ENCODE measurements at places on chromosomes 3 and 15. TPM values are rescaled to one million over a fixed set of nuclear protein-coding genes. Genes with fewer than 3 reads are reported as not detected.

GRCh38 chr3:192063570-192063969 is 602.6 kb downstream of the PYDC2 start:
- H3K27ac ChIP-seq: peak overlapping the region; percentile 54
- DNase-seq: peak; percentile 70
- peaks cover 3% of the 10 kb centered on the region for H3K4me1 ChIP-seq
- no peaks in the 10 kb centered on the region for H3K36me3 ChIP-seq
- H3K4me3 ChIP-seq: peak overlapping the region; percentile 55
- no peaks in the 10 kb centered on the region for H3K27me3 ChIP-seq

Gene GOLGA8M
- total RNA-seq: 1.5 TPM

Gene ACOX2
- 2.2 TPM for total RNA-seq

Gene KNG1
- total RNA-seq: not detected

- H3K4me3 ChIP-seq: no peak overlapping the region
- H3K27ac ChIP-seq: no peak overlapping the region
- H3K36me3 ChIP-seq: no peaks in the 10 kb centered on the region
- H3K4me1 ChIP-seq: no peaks in the 10 kb centered on the region
These were observed 317.1 kb downstream of the EPHA6 start for GRCh38 chr3:97131476-97131875.

Gene CELF6
- not detected for total RNA-seq

GRCh38 chr3:72187131-72187530 is 402.2 kb upstream of the PROK2 start:
- H3K27ac ChIP-seq: no peak overlapping the region
- H3K4me3 ChIP-seq: no peak overlapping the region
- peaks cover 5% of the 10 kb centered on the region for H3K27me3 ChIP-seq
- peaks cover 18% of the 10 kb centered on the region for H3K4me1 ChIP-seq
- H3K36me3 ChIP-seq: no peaks in the 10 kb centered on the region

DNA sequence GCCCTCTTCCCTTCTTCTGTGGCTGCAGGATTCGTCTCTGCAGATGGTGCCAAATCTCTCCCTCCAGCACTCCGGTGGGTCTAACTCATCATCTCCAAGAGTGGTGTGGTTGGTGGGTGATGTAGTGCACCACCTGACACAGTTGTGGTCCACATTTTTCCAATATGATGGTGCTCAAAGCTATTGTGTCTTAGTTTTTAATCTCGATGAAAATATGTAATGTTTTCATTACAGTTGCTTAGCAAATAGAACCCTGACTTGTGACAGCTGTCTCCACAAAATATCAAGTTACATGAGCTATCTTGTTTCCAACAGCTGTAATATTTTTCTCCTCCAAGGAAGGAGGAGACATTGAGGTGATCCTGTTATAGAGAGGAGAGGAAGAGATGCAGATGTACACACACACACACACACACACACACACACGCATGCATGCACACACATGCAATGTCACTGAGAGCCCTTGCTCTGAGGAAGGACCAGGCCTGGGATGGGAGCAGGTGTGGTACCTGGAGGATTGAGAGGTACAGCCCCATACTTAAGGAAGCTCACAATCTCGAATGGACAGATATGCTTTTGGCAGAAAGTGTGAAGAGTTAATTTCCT is 15.7 kb upstream of the ESYT3 start:
- no peak overlapping the region for H3K4me3 ChIP-seq
- H3K27ac ChIP-seq: no peak overlapping the region
- no peaks in the 10 kb centered on the region for H3K36me3 ChIP-seq

DNA sequence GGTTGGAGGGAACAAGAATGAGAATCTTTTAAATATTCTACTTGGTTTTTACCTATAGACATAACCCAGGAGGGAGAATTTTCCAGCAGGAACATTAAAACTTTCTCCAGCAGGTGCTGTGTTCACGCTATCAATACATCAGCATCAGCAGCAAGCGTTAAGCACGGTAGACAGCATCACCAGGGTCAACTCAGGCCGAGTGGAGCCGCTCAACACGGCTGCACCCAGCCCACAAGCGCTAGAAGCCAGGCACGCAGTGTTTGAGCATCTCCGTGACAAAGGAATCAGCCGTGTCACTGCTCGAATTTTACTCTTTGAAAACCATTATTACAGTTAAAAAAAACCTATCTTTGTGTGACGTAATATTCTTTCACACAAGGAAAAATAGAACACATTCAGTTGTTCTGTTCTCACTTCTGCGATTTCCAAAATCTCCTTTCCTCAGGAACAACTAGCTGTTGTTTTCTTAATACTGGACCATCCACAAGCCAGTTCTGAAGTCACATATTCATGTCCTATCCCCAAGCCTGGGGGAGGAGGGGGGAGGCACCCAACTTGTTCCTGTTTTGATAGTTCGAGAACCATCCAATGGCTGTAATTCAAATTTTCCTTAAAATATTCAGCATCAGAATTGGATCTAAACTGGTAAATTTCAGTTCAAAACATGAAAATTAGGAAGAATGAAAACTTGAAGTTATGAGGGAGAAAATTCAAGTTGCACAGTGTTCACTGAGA is 77.9 kb downstream of the ADAMTS17 start:
- no peak for DNase-seq
- no peaks in the 10 kb centered on the region for H3K4me1 ChIP-seq

DNA sequence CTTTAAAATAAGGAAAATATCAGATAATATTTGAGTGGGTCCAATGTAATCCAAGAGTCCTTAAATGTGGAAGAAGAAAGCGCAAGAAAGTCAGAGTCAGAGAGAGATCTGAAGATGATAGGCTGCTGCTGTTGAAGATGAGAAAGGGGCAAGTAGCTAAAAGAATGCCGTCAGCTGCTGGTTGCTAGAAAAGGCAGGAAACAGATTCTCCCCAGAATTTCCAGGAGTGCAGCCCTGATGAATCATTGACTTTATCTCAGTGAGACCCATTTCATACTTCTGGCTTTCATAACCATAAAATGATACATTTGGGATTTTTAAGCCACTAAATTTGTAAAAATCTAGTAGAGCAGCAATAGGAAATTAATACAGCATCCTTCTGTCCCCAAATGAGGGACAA is 7.5 kb upstream of the CHMP2B start:
- no peaks in the 10 kb centered on the region for H3K4me1 ChIP-seq
- H3K27ac ChIP-seq: no peak overlapping the region
- H3K36me3 ChIP-seq: no peaks in the 10 kb centered on the region

GRCh38 chr15:62173215-62173614 is 8.1 kb upstream of the C2CD4B start:
- H3K4me1 ChIP-seq: no peaks in the 10 kb centered on the region
- no peak overlapping the region for H3K27ac ChIP-seq
- no peak overlapping the region for H3K4me3 ChIP-seq
- DNase-seq: no peak

Gene MYRIP
- total RNA-seq: 0.07 TPM

Gene TMEM108
- 5.9 TPM for total RNA-seq

DNA sequence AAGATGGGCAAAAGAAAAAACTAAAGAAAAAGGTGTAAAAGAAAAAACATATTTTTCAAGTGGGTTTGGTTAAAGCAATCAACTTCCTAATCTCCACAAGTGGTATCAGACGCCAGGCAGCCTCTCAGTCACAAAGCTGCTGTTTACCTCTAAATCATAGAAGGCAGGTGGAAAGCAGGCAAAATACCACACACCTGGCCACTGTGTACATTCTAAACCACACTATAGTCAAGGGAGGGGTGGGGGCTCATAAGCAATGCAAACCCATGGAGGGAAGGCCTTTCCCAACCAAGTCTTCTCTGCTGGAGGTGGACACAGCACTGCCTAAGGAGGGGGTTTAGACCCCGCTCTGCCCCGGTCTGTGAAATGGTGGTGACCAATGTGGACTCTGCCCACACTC is 50.4 kb downstream of the MCF2L2 start:
- H3K27ac ChIP-seq: no peak overlapping the region
- H3K36me3 ChIP-seq: no peaks in the 10 kb centered on the region
- peaks cover 5% of the 10 kb centered on the region for H3K4me1 ChIP-seq
- no peak overlapping the region for H3K4me3 ChIP-seq

DNA sequence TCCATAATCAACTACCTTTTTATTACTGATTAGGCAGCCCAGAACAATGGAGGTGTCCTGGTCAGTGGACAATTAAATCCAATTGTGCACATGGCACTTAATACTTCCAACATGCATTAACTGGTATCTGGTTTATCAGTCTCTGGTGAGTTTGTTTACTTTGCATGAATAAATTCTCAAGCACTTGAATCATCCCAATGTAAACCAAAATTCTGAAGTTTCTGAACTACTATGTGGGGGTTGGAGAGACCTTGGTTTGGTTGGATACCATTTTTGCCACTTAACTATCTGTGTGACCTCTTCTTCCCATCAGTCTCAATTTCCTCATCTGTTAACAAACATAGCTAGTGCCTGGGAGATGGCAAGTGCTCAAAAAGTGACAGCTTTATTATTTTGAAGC is 70.5 kb upstream of the MAP4 start:
- no peaks in the 10 kb centered on the region for H3K27me3 ChIP-seq
- H3K4me1 ChIP-seq: peaks cover 16% of the 10 kb centered on the region
- peak overlapping the region; percentile 97 for H3K27ac ChIP-seq
- DNase-seq: peak; percentile 73

DNA sequence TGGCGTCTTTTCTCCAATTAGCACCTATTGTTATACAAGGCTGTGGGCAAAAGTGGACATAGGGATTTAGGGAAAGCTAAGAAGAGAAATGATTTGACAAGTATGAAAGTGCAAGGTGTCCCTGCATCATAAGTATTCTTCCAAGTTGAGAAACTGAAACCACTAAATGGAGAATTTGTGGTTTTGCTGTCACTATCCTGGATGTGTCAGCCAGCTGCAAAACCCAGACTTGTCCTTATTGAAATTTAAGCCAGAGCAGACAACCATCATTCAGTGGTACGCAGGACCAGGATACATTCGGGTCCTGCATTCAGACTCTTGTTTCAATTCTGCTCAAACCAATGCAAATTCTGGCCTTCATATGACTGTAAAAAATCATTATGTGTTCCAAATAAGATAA is 384.8 kb upstream of the TGFBR2 start:
- DNase-seq: peak; percentile 56
- no peaks in the 10 kb centered on the region for H3K27me3 ChIP-seq
- no peak overlapping the region for H3K27ac ChIP-seq
- no peak overlapping the region for H3K4me3 ChIP-seq

Gene CCR4
- total RNA-seq: not detected

DNA sequence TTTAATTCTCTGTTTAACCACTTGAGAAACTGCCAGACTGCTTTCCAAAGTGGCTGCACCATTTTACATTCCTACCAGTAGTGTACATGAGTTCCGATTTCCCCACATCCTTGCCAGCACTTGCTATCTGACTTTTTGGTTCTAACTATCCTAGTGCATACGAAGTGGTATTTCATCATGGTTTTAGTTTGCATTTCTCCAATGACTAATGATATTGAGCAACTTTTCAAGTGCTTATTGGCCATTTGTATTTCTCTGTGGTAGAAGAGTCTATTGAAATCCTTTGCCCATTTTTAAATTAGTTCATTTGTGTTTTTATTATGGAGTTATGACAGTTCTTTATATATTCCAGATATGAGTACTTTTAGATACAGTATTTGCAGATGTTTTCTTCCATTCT is 247.8 kb downstream of the GABRB3 start:
- no peaks in the 10 kb centered on the region for H3K27me3 ChIP-seq
- no peaks in the 10 kb centered on the region for H3K36me3 ChIP-seq
- H3K27ac ChIP-seq: no peak overlapping the region
- no peak for DNase-seq
- H3K4me3 ChIP-seq: no peak overlapping the region

- peak overlapping the region; percentile 88 for H3K27ac ChIP-seq
- peaks cover 19% of the 10 kb centered on the region for H3K36me3 ChIP-seq
- H3K4me1 ChIP-seq: peaks cover 18% of the 10 kb centered on the region
- no peaks in the 10 kb centered on the region for H3K27me3 ChIP-seq
These were observed 520 bp downstream of the GREM1 start for GRCh38 chr15:32718227-32718820.

DNA sequence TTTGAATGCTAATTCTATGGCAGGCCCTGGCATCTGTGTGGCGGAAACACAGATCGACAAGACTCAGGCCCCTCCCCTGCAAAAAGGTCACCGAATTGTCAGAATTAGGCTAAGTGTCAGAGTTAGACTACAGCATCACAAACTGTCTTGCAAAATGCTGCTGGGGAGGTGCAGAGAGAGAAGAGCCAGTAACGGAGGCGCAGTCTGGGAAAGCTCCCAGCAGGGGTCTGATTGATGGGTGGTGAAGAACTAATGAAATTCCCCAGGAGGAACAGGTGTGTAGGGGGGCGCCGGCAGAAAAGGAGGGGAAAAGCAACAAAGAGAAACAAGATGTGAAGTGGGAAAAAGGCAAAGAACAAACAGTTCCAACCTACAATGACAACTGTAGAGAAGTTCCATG is 72.7 kb upstream of the TAMM41 start:
- no peaks in the 10 kb centered on the region for H3K27me3 ChIP-seq
- H3K36me3 ChIP-seq: no peaks in the 10 kb centered on the region
- DNase-seq: no peak
- no peaks in the 10 kb centered on the region for H3K4me1 ChIP-seq
- no peak overlapping the region for H3K4me3 ChIP-seq
- no peak overlapping the region for H3K27ac ChIP-seq

Gene FMN1
- total RNA-seq: 5.3 TPM

DNA sequence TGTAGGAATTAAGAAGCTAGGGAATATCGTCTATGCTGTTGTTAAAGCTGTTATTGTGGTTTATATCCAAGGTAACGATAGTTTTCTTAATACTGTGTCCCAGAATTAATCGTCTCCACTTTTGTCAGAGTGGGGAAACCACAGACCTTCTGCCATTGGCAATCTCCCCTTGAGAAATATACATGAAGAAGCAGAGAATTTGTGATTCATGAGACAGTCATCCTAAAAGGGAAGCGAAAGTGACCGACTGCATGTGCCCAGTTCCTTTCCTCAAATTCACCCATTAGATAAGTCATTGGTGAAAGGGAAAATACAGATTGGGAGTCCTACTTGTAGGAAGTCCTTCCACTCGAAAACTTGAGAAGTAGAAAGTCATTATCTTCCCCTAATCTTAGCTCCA is 26.6 kb downstream of the DIPK2A start:
- peaks cover 9% of the 10 kb centered on the region for H3K4me1 ChIP-seq
- H3K4me3 ChIP-seq: peak overlapping the region; percentile 6
- no peaks in the 10 kb centered on the region for H3K36me3 ChIP-seq
- no peak overlapping the region for H3K27ac ChIP-seq
- DNase-seq: peak; percentile 92

GRCh38 chr3:160069986-160070385 is 81.4 kb downstream of the IL12A start:
- peaks cover 5% of the 10 kb centered on the region for H3K27me3 ChIP-seq
- DNase-seq: no peak
- no peak overlapping the region for H3K27ac ChIP-seq
- no peak overlapping the region for H3K4me3 ChIP-seq

Gene REC114
- total RNA-seq: not detected

GRCh38 chr15:37015451-37015850 is 84.9 kb downstream of the MEIS2 start:
- peak overlapping the region; percentile 85 for H3K27ac ChIP-seq
- DNase-seq: no peak
- H3K4me3 ChIP-seq: peak overlapping the region; percentile 7
- H3K27me3 ChIP-seq: no peaks in the 10 kb centered on the region
